HFF-Myc (cell line): ENCODE measurements at places on chromosomes 1 and 21.

GRCh38 chr1:72432645-72433267 lies 150.4 kb upstream of the NEGR1 start:
- DNase-seq: no peak

- DNase-seq: no peak
Observed at GRCh38 chr1:52751589-52752483, 25.6 kb downstream of the ZYG11B start.

GRCh38 chr21:46607636-46608035 lies 2.8 kb upstream of the S100B start:
- DNase-seq: no peak

DNA sequence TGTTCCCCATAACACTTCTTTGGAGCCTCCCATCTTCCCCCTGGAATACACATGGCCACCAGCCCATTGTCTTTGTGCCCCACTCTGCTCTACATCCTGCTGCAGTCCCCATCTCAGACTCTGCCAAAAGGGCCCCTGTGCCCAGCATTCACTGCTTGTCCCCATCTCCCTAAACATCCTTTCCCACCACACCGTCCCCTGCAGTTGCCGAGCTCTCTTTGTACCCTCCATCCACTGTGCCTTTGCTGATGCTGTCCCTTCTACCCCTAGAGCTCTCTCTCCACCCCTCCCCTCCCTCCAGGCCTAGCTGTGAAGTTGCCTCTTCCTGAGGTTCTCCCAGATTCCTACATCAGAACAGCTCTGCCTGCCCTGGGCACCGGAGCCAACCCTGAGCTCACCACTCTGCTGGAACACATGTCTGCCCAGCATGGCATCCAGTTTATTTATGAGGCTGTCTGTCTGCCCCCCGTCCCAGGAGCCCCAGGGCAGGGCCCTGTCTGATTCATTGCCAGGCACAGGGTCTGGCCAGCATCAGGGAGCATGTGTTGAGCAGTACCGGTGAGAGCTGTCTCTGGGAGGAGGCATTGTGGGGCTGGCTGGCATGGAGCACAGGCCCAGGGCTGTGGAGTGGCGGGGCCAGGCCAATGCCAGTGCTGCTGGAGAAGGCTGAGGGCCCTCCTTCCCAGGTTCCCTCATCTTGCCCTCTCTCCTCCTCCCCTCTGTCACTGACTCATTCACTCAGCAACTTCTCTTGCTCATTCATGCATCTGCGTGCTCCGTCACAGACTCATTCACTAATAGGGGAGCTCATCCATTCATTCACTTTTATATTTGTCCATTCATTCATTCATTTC lies 28.8 kb downstream of the EDN2 start:
- DNase-seq: no peak

- no peak for DNase-seq
Observed at GRCh38 chr1:116246174-116246573, 126.9 kb upstream of the ATP1A1 start.

GRCh38 chr1:213083112-213083445 lies 32.0 kb downstream of the RPS6KC1 start:
- no peak for DNase-seq

DNA sequence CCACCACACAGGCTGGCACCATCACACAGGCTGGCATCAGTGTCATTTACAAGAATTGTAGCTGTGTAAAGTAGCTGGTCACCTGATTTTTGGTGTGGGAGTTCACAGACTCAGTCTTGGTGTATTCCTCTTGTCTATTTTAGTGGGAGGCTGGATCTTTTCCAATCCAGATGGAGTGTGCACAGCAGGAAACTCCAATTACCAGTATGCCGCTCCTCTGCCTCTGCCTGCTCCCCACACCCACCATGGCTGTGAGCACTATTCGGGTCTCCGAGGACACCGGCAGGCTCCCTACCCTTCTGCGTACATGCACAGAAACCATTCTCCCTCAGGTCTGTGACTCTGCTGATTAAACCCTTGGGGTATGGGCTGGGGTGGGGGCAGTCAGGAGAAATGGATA lies 24.2 kb downstream of the TBX19 start:
- no peak for DNase-seq

DNA sequence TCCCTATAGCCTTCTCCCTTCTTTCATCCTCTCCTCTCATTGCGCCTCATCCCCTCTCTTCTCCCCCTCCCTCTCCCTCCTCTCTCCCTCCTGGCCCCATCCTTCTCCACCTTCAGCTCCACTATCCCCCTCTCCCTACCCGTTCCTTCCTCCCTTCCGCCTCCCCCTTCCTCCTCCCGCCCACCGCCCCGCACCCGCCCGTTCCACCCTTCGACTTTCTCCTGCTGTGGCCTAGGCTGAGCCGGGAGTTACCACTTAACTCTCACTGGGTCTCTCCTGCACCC lies 1.6 kb downstream of the NPR1 start:
- no peak for DNase-seq
